ENCODE measurements at places on chromosomes 3 and 15.
A peak's percentile ranks its signal among the peaks of the same experiment; 100 is the strongest.

- no peak for DNase-seq
Observed at GRCh38 chr3:189355481-189356201, 183.9 kb downstream of the TPRG1 start.

GRCh38 chr3:115402651-115403050, 220.7 kb upstream of the GAP43 start:
- no peak for DNase-seq

DNA sequence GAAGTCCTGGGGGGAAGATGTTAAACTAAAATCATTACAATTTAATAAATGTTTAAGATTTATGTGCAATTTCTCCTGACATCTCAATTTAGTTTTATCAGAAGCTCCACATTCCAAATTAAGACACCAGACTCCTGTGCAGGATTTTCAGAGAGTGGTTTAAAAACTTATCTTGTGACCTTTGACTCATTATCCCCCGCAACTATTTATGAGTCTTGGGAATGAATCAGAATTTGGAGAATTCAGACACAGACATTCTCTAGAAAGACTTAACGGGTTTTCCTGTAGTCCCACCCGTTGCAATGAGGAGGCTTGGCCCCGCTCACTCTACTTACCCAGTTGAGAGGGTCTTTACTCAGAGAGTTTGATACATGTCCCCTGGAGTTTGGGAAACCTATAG, 7.1 kb downstream of the OR5K2 start:
- no peak for DNase-seq

DNA sequence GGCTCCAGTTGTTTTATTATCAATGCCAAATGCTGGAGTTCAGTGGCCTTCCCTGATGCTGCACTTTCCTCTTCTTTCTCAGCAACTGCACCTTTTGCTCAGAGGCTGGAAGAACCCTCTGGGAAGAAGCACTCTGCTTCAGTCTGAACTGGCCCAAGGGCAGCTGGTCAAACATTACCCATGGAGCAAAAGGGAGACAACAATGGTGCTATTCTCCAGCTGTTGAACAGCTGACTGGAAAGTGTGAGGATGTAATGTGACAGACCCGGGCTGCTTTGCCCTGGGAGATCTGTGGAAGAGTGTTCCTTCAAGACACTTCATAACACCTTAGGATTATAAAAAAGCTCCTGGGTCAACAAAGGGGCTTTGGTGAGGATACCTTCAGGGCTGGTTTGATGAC, 84.9 kb downstream of the EPHB1 start:
- DNase-seq: no peak

- no peak for DNase-seq
Observed at GRCh38 chr3:135268941-135269532, 474.0 kb downstream of the EPHB1 start.

- no peak for DNase-seq
Observed at GRCh38 chr15:76648732-76649444, 256.3 kb downstream of the SCAPER start.

DNA sequence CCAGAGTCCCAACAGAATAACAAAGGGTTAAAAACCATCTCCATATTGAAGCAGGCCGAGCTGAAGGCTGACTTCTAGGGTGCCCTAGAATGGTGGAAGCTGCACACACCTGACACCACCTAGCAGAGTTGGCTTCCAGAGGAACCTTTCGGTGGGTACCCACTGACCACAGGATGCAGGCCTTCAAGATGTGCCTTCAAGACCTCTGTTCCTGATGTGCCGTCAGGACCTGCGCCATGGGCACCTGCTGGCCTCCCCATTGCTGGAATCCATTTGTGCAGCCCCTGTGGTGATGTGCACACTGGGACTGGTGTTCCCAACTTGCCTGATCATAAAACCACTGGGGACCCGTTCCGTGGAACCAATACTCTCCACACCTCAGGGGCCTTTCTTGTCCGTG, 35.7 kb upstream of the RPL32 start:
- DNase-seq: no peak

GRCh38 chr3:34237946-34238345, 439.5 kb downstream of the PDCD6IP start:
- no peak for DNase-seq

GRCh38 chr3:119809249-119810017, 27.5 kb downstream of the NR1I2 start:
- no peak for DNase-seq

DNA sequence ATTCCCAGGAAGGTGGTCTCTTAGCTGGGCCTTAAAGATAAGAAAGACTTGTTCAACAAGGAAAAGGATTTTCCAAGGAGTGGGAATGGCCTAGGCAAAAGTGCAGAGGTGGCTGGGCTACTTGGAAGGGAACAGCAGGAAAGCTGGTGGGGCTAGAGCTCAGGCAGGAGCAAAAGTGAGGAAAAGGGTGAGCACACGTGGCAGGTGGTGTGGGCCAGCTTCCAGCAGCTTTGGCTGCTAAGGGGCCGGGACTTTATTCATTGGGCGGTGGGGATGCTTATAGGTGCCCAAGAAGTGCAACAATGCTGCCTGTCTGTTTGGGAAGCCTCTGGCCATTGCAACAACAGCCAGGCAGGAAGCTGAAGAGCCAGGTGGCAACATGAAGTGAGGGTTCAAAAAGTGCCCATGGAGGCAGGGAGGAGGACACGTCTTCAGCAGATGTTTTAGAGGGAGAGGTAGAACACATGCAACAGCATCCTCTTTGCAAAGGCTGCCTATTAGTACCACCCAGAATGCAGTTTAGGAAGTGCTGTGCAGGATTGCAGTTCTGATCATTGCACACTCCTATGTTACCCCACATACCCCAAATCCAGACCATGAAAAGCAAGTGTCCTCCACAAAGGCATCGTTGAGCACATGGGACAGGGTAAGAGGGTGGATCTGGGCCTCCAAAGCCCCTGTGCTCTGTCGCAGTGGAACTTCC, 13.8 kb downstream of the ALDH1A3 start:
- DNase-seq: no peak

DNA sequence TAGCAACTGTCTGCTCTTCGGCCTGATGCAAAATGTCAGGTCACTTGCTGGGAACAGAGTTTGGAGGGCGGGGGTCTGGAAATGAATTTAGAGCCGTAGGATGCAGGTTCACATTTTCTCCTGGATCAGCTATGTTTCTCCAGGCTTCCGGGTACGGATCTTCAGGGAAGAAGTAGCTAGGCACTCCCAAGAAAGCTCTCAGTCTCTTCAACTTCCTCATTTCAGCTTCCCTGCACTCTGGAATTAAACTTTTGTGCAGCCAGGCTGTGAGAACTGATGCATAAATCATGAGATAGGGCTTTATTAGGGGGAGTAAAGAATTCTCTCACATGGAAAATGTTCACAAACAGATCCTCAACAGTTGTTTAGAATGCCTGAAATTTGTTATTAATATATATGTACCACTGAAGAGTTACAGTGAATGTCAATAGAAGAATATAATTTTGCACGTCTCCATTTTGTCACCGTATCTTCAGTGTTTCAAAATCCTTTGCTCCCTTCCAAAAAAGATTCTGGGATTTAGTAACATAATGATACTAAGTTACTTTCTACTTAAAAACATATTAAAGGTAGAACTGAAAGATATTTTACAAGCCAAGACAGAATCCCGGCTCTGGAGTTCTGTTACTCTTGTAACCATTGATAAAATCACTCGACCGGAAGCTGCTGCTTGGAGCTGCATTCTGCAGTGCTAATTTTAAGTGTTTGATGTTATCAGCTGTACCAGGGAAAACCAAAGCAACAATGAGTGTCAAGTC, 178.5 kb upstream of the P2RY1 start:
- DNase-seq: no peak

DNA sequence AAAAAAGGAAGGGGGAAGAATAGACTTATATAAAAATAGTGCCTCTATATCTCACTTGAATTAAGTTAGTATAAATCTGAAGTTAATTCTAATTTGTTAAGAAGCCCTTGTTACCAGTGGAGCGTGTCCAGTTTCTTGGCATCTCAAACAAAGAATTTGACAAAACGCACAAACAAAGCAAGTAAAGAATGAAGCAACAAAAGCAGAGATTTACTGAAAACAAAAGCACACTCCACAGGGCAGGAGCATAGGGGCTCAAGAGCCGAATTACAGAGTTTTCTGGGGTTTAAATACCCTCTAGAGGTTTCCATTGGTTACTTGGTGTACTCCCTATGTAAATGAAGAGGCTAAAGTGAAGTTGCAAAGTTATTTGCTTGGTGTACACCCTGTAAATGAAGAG, 34.0 kb upstream of the GK5 start:
- peak; percentile 50 for DNase-seq

GRCh38 chr15:82942691-82943090, 9.8 kb downstream of the HOMER2 start:
- DNase-seq: no peak

GRCh38 chr3:31124373-31124772, 229.9 kb upstream of the GADL1 start:
- DNase-seq: no peak

- no peak for DNase-seq
Observed at GRCh38 chr3:90102146-90102545, 994.7 kb downstream of the EPHA3 start.
